ENCODE measurements at places on chromosomes 6 and 20.

GRCh38 chr6:117531346-117531745 is 48.9 kb downstream of the DCBLD1 start:
- no peak for DNase-seq

DNA sequence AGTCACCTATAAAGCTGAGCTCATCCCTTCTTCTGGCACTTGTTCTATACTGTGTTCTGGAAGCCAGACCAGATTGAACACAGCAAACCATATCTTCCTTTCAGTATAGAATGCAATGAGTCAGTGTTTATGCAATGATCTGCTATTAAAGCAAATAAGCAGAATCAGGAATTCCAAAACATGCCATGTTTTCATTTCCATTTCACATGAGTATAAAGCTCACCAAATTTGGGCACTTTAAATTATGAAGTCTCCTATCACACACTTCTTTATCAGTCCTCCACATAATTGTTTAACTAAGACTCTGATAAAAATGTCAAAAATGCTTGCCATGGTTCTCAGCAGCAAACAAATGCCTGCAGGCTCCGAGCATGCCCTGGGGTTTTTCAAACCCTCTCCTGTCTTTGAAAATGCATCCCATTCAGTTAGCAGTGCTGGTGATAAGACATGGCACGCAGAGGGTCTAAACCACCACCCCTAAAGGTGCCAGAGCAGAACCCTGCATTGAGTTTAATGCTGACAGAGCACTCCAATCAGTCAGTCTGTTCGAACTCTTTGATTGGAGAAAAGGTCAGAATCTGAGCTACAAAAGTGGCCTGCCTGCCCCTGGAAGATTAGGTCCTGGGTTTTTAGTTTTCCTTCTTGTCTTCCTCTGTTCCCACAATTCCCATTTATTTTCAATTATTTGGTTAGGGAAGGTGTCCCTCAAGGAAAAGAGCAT is 234.1 kb downstream of the GMPR start:
- DNase-seq: no peak

DNA sequence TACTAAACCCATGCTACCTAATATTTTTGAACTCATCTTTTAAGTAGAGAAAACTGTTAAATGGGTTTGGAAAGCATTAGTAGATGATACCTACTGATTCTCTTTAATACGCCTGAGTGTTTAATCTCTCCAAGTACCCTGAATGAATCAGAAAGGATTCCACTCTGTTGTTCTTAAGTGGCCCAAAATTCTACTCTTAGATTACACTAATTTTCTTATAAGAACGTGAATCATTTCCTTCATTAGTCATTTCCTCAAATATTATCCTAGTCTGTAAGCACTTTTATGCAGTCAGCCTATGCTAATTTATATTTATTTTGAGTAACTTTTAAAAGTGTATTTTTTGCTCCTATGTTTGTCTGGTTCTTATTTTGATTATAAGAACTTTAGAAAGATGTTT is 380.0 kb downstream of the BTBD9 start:
- DNase-seq: peak; percentile 68

DNA sequence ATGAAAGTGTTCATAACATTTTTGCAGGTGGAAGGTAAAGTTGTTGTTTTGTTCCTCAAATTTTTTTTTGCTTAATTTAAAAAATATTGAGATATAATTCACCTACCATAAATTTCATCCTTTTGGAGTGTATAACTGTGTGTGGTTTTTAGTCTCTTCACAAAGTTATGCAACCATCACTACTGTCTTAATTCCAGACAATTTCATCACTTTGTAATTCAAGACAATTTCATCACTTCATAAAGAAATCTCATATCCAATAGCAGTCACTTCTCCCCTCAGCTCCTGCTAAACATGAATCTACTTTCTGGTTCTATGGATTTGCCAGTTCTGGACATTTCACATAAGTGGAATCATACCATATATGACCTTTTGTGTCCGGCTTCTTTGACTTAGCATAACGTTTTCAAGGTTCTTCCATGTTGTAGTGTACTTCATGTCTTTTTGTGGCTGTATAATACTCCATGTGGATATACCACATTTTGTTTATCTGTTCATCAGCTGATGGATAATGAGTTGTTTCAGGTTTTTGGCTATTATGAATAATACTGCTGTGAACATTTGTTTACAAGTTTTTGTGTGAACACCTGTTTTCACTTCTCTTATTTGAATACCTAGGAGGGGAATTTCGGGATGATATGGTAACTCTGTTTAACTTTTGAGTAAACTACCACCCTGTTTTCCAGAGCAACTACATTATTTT is 18.8 kb downstream of the ZFAND3 start:
- no peak for DNase-seq

GRCh38 chr6:125477844-125478243 is 176.1 kb upstream of the HDDC2 start:
- DNase-seq: no peak

- DNase-seq: peak; percentile 21
These were observed 27.7 kb downstream of the TFEB start for GRCh38 chr6:41707565-41708200.

- DNase-seq: no peak
These were observed 220.4 kb downstream of the FARS2 start for GRCh38 chr6:5481750-5482149.

DNA sequence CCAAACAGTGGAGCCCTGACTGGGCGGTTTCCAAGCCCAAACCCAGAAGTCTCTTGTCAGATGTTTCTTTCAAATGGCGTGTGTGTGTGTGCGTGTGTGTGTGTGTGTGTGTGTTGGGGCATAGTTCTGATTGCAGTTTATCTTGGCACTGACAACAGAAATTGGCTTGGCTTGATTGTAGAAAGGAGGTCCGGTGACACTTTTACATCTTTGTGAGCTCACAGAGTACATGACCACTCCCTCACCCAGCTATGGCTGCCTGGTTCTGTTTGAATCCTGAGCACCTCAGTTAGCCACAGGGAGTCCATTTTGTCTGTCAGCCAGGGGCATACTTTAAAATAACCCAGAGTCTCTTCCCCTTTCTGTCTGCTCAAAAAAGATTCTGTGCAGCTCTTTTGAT is 276.3 kb downstream of the CD83 start:
- no peak for DNase-seq

- no peak for DNase-seq
These were observed 78.8 kb upstream of the ARID1B start for GRCh38 chr6:156698239-156699016.

DNA sequence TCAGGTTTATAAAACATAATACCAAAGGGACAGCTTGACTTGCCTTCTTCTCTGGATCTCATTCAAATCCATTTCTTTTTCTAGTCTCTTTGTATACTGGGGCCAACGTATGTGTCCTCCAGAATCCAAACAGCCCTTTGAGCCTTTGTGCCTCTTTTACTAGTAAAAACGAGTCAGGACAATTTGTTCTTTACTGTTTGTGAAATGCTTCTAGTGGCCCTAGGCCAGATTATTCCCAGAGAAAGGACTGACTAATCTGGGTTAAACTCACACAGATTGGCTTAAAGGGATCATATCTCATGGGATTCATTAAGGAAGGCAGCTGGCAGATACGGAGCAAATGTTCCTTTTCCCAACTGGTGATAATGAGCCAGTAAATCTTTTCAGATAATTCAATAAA is 32.1 kb upstream of the MANEA start:
- no peak for DNase-seq

DNA sequence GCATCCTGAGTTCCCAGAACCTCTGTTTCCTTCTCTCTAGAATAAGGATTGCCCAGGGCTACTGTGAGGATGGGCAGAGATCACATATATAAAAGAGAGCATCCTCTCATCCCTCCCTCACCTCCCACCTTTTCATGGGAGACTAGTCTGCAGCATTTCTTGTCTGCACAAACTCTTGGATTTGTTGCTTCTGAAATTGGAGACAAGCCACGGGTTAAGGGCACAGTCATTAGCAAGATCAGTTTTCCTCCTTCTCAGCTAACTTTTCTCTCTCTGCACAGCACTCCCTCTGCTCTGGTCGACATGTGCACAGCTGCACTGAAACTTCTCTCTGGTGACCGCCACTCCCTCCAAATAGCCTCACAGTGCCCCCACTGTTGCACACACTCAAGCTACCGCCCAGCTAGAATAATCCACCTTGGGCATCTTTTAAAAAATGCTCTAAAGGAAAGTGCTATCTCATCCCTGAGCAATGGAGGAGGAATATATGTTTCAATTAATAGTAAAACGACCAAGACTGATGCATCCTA is 50.9 kb upstream of the DUSP22 start:
- DNase-seq: no peak

- peak; percentile 3 for DNase-seq
These were observed 66.9 kb upstream of the PRL start for GRCh38 chr6:22363714-22364239.

GRCh38 chr6:29558439-29559079 is 973 bp downstream of the UBD start:
- DNase-seq: no peak

GRCh38 chr6:52511572-52512151 is 65.2 kb downstream of the TRAM2 start:
- peak; percentile 53 for DNase-seq

DNA sequence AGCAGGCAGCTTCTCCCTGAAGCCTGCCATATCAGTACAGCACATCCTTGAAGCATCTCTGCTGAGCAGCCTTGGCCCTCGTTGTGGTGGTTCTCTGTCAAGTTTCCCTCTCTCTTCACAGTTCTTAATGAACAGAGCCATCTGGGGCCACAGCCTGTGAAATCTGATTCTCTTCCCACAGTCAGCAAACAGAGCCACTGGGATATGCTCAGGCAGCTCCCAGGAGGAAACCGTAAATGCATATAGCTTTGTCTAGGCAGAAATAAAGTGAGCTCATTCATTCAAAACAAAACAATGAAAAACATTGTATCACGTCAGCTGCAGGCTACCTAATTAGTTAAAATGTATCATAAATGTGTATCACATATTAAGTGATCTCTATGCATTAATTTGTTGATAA is 80.3 kb downstream of the TBC1D7 start:
- peak; percentile 70 for DNase-seq

- no peak for DNase-seq
These were observed 1.3 kb downstream of the FLOT1 start for GRCh38 chr6:30741063-30741779.

GRCh38 chr6:167560673-167561569 is 236.0 kb downstream of the TTLL2 start:
- no peak for DNase-seq

DNA sequence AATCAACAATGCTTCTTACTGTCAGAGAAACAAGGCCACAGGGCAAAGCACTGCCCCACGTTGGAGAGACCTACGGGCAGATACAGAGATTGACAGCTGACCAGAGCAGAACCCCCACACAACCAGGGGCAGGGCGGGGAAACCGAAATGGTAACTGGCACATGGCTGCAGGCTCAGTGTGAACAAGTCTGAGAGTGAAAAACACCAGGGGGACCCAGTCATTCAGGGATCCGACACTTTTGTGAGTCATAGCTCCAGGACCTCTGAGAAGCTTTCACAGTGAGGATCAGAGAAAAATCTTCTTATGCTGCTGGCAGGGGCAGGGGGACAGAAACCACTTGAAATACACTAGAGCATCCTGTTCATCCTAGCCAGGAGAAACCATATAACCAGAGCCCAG is 254.2 kb downstream of the C6orf118 start:
- DNase-seq: no peak

DNA sequence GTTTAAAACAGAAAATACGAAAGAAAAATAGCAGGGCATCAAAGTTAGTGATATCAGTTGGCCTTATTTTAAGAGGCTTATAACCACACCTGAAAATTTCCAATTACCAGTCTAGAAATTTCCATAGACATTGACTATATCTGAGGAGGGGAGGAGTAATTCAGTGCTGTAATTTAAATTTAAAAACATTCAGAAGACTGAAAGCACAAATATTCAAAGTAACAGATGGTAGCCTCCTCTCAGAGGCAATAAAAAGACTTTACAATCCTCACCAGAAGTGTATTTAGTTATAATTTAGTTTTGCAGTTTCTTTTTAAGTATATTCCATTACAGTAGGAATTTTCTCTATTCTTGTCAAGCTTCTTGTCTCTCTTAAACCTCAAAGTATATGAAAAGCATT is 18.4 kb upstream of the LOC128125822 start:
- DNase-seq: no peak

DNA sequence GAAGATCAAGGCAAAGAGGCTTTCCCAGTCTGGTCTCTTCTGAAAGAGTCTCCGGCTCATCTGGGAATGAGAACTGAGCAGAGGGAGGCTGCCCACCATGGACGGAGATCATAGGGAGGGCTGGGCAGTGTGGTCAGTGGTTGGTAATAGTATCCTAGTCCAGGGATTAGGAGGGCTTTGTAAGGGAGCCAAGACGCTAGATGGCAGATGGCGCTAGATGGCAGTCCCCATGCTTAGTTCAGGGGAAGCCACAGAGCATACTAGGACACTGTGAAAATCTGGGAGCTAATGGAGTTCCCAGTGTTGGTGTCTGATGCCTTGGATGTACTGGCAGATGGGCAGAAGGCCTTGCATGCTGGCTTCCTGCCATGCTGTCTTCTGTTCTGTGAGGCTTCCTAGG is 21.7 kb upstream of the DAAM2 start:
- no peak for DNase-seq

DNA sequence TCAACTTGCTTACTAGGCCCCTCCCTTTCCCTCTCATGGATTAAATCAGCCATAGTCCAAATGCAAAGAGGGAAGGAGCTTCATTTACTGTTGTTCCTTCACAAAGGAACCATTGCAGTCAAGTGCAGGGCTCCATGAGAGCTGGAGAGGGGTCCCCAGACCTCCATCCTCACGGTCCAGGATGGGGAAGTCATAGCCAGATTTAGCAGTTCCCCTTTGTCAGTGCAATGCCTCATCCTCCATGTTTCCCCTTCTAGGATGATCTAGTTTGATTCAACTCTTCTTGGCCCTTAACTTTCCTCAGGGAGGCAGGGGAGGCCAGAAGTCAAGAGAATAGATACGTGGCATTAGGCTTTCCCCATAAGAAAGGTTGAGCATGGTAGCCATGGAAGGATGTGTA is 66.5 kb upstream of the FUCA2 start:
- DNase-seq: no peak

GRCh38 chr6:123462152-123462551 is 174.6 kb downstream of the TRDN start:
- no peak for DNase-seq

- peak; percentile 17 for DNase-seq
These were observed 147.1 kb downstream of the PRL start for GRCh38 chr6:22149501-22150367.

GRCh38 chr6:40912158-40912946 is 126.7 kb downstream of the UNC5CL start:
- peak; percentile 68 for DNase-seq

DNA sequence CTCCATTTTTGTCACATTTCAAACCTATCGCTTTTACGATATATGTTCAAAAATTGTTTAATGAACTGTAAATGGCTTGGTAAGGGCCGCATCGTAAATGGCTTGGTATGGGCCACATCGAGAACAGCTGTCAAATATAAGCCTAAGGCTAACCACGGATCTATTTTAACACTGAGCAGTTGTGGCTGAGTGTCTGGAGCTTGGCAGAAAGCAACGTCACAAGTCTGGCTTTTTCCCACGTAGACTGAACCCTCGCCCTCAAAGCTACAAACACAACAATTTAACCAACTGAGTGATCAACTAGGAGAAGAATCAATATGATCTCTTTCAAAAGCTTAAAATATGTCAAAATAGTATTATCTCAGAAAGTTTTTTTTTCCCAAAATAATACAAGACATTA is 71.4 kb upstream of the PRSS16 start:
- no peak for DNase-seq

- no peak for DNase-seq
These were observed 71.8 kb downstream of the ASCC3 start for GRCh38 chr6:100809346-100809745.
